Stimulated activated naive B cell treated with anti-CD40 and anti-IgM and Interleukin-4, amounts not matched to agents 10 μg/mL and 1 μg/mL and 100 μg/mL, for 72 hours (primary cell): ENCODE measurements at places on chromosomes 12 and 14.

DNA sequence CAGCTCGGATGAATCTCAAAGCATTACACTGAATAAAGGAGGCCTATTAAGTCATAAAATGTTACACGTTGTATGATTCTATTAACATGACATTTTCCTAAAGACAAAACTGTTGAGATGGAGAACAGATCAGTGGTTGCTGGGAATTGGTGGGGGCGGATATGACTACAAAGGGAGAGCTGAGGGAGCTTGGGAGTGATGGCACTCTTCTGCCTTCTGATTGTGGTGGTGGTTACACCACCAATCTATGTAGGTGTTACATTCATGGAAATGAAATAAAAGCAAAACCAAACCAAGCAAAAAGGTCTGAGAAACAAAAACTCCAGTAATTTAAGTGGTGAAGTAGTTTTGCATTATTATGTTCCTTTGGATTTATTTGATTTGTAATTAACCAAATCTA lies 16.4 kb upstream of the EVL start:
- DNase-seq, result no peak

DNA sequence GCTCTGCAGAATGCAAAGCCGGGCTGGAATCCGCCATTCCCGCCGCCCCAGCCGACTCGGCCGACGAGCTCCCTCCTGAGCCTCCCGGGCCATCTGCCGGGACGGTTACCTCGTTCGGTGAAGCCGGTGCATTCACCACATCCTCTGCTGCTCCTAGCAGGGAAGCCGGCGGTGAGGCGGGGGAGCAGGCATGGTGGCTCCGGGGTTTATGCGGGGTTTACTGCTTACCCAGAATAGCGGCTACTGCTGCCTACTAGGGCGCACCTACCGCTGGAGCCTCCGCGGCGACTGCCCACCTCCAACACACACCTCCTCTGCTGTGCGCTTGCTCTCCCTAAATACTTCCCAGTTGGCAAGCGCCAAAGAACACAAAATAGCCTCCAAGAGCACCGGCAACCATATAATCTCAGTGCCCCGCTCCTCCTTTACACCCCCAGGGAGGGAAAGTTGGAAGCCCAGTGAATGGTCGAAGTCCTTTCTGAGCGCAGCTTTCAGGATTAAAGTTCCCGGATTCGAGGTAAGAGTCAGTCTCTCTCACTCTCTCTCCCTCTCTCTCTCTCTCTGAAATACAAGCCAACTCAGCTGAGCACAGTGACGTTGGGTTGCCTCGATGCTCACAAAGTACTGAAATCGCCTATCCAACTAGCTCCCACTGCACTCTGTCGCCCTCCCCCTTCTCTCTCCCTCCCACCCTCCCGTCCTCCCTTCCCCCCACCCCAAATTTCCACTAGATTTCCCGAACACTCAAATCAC lies at the start of gene TBX5:
Gene TBX5 (minus strand): TSS at position 626 of the 753 bp plus-strand sequence. CDS start 2,246 bp downstream, outside the sequence.
- DNase-seq, result no peak

- no peak for DNase-seq
These were observed 276.9 kb downstream of the NOVA1 start for GRCh38 chr14:26320886-26321285.

DNA sequence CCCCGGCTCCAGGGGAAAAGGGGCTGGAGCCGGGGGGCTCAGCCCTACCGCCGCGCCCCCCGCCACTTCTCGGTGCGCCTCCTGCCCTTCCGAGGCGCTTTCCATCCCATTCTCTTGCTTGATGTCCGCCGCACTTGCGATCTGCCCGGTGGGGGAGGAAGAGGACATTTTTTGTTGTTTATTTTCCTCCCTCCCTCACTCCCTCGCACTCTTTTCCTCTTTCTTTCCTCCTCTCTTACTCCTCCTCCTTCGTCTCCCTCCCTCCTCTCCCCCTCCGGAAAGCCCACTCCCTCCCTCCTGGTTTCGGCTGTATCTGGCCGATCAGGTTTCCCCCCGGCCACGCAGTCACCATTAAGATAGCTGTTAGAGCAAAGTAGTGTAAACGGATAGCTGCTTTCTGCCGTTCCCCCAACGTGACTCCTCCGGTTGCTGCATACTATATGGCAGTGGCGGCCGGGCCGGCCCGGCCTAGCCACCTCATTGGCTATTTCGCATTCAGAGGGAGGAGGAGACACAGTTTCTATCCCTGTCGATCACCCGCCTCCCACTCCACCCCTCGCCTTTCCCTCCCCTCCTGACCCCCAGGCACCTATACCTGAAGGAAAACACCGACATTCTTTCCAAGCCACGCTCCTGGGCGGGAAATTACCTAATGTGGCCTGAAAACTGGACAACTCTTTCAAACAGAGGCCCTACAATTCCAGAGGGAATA lies at the start of gene SIX4:
Gene SIX4 (minus strand): TSS at position 445 of the 712 bp plus-strand sequence. CDS start 277 bp downstream, at position 168.
- DNase-seq, result no peak

DNA sequence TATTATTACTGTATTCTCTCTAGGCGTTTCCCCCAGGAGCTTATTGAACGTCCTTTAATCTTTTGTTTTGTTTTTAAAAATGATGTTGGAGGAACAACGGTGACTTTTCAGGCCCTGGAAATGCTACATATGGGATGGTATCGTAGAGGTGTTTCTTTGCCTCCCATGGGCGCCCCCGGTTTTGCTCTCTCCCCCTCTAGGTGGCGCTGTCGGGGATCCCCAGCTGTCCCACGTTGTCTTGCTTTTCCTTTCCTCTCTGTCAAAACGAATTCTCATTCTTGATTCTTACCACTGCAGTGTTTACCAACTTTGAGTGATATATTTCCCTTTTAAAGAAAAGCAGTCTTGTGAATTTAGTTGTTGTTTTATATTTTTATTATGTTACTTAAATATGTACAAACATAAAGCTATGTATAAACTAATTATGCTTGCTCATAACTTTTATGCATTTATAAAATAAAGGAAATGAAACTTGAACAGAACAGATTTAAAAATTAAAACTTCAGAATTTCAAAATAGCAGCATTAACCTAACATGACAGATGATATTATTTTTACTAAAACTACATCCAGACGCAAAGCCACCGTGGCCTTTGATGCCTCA lies 171.9 kb downstream of the RGS6 start:
- DNase-seq, result peak; percentile 9

GRCh38 chr12:92571844-92572543 lies 130.8 kb upstream of the PLEKHG7 start:
- no peak for DNase-seq

GRCh38 chr12:76562130-76562529 lies 2.6 kb upstream of the OSBPL8 start:
- no peak for DNase-seq

DNA sequence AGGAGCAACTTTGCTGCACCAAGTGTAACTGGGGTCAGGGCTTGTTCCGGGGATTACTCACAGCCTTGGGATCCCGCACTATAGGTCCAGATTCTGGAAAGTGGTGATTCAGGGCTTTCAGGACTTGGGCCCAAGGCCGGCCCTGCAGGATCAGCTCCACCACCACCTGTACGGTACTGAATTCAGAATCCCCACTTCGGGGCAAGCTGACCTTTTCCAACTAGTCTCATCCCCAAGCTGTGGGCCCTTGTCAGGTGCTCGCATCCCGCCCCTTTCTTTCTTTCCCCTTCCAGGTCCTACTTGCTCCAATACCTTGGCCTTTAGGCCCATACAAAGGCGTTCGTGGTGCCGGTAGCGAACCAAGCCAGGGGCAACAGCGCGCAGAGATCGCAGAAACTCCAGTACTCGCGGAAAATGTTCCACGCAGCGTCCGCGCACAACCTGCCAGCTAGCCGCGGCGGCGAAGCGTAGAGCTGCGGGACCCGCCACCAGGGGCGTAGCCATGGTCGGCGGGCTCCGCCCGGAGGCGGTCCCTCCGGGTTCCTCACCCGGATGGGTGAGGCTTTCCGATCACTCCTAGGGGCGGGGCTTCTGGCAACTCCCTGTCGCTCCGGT lies 487 bp downstream of the TINF2 start:
- peak; percentile 92 for DNase-seq

GRCh38 chr12:6840761-6841515 lies at the start of gene GNB3:
Gene GNB3 (plus strand): TSS chr12:6840925. CDS start chr12:6841288, 363 bp downstream.
- DNase-seq, result no peak

- no peak for DNase-seq
These were observed 29.0 kb downstream of the PPFIBP1 start for GRCh38 chr12:27552886-27553560.

- no peak for DNase-seq
These were observed 47.5 kb downstream of the PIWIL1 start for GRCh38 chr12:130385193-130385592.

DNA sequence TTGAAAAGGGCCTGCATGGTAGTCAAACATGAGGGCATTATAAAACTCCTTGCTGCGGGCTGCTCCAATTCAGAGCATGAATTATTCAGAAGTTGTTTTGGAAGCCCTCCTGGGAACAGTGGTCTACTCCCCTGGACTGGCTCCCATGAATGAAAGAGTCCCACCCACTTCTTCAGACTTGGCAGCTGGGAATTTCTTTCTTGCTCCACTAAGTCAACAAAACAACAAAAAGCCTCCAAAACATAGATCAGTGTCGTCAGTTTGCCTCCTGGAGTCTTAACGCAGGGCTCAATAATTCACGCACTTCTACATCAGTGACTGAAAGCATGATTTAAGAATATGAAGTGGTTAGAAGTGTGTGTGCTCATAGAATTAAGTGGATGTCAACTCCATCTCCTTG lies 37.9 kb downstream of the AKAP6 start:
- no peak for DNase-seq

- no peak for DNase-seq
These were observed 396.0 kb upstream of the PRICKLE1 start for GRCh38 chr12:42985506-42985905.

- no peak for DNase-seq
These were observed 51.2 kb upstream of the CERS5 start for GRCh38 chr12:50218386-50218785.

DNA sequence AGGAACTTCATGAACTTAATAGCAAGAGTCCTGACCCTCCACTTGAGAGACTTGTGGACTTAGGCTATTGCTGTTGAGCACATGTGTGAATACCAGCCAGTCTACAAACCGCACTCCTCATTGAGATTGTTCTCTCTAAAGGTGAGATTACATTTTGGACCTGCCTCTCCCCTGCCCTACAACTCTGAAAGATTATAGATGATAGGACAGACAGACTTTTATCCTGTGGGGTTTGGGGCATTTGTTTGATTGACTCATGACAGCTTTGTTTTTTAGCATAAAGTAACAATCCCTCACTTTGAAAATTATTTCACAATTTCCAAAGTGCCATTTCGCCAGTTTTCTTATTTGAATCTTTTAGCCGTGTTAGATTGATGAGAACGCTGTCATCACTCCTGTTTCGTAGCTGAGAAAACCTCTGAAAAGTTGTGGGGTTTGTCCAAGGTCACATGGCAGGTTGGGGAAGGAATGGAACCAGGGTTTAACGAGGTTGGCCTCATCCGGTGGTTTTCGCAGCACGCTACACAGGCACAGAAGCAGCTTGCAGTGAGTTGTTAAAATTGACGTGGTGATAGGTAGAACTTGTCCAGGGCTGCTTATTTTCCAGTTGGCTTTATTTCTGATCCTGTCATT lies 836 bp downstream of the EVL start:
- peak; percentile 72 for DNase-seq

DNA sequence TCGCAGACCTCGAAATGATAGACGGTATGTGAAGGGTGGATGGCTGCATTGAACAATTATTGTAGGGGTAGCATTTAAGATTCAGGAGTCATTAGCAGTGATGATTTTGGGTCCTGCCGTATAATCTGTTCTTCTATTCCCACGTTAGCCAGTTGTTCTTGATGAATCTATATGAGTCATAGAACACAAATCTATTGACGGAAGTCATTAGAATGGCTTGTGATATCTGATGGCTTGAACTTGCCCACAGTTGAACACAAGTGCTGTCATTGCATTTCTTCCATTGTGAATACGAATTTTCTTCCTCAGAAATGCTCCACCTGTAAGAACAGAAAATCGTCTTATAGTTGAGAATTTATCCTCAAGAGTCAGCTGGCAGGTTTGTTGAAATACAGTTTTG lies 1.9 kb downstream of the SRSF5 start:
- no peak for DNase-seq

DNA sequence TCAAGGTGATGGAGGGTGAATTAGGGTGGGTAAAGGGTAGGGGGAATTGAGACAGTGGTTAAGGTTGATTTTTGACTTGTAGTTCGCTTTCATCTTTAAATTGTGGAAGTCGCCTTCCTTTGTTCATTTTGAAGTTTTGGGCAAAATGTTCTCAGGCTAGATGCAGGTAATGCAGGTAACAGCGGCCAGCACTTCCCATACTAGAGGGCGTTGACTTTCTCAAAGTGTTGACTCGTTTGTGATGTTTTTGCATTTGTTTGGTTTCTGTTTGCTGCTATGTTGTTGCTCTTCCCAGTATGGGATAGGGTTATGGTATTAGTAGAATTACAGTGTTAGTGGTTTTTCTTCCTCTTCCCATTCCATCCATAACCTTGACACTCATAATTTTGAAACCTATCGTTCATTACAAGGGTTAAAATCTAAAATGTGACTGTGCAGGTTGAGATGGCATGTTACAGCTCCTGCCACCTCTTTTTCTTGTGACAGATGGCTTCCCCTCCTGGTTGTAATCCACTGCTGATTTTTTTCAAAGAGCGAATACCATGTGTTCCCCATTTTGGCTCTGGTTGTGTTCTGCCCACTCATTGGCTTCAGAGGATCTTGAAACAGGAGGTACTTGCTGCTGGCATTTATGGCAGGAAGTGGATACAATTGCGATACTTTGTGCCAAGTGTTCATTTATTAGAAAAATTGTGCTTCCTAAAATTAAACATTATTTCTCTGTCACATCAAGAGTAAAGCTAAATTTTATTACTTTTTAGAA lies 57.1 kb downstream of the ERC1 start:
- DNase-seq, result no peak

- DNase-seq, result no peak
These were observed 201.0 kb upstream of the AMIGO2 start for GRCh38 chr12:47280543-47281300.

GRCh38 chr14:34931206-34931605 lies 51.6 kb upstream of the SRP54 start:
- no peak for DNase-seq

- no peak for DNase-seq
These were observed 89.0 kb downstream of the STON2 start for GRCh38 chr14:81311141-81311540.

DNA sequence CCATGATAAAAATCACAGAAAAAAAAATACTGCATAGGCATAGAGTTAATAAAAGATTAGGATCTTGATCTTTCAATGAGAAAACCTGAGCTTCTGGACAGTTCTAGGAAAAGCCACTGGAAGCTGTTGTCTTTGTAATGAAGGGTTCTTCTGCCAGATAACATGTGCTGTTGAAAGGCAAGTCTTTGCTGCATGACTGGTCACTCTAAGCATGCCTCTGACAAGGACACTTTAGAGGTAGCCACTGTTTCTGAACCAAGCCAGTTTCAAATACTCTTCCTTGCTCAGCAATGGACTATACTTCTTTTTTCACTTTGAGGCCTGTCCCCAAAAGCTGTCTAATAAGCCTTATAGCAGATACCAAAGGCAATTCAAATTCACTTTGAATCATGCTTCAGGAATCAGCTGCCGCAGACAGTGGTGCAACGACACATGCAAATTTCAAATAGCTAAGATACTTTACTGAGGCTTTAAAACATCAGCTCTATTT lies 70.2 kb downstream of the BTG1 start:
- DNase-seq, result no peak
